ENCODE measurements at places on chromosomes 4 and X. TPM values are rescaled to one million over a fixed set of nuclear protein-coding genes. Genes with fewer than 3 reads are reported as not detected.

- H3K4me1 ChIP-seq: peaks cover 4% of the 10 kb centered on the region
- H3K27me3 ChIP-seq: no peaks in the 10 kb centered on the region
- no peak overlapping the region for H3K27ac ChIP-seq
These were observed 30.5 kb downstream of the PLAC8 start for GRCh38 chr4:83083925-83084475.

- no peaks in the 10 kb centered on the region for H3K36me3 ChIP-seq
- DNase-seq: no peak
- H3K4me1 ChIP-seq: peaks cover 38% of the 10 kb centered on the region
These were observed 13.0 kb upstream of the TMEM156 start for GRCh38 chr4:39044956-39045826.

GRCh38 chr4:174555789-174556630 is 33.7 kb upstream of the HPGD start:
- H3K4me1 ChIP-seq: no peaks in the 10 kb centered on the region
- no peaks in the 10 kb centered on the region for H3K27me3 ChIP-seq
- no peak for DNase-seq
- H3K27ac ChIP-seq: no peak overlapping the region

DNA sequence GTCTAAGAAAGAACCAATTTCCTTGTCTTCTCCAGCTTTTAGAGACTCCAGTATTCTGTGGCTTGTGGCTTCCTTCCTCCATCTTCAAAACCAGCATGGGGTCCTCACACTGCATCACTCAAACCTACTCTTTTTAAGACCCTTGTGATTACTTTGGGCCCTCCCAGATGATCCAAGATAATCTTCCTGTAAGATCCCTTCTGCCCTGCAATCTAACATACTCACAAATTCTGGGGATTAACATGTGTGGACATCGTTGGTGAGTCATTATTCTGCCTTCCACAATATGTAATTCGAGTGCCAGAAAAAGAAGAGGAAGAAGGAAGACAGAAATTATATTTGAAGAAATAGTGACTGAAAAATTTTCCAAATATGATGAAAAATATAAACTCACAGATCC is 47.9 kb downstream of the BEND4 start:
- 0 out of 2 replicates have a peak, but pooled peaks cover 2% of the 10 kb centered on the region for H3K27me3 ChIP-seq
- no peak overlapping the region for H3K4me3 ChIP-seq
- no peak overlapping the region for H3K27ac ChIP-seq
- H3K36me3 ChIP-seq: no peaks in the 10 kb centered on the region

DNA sequence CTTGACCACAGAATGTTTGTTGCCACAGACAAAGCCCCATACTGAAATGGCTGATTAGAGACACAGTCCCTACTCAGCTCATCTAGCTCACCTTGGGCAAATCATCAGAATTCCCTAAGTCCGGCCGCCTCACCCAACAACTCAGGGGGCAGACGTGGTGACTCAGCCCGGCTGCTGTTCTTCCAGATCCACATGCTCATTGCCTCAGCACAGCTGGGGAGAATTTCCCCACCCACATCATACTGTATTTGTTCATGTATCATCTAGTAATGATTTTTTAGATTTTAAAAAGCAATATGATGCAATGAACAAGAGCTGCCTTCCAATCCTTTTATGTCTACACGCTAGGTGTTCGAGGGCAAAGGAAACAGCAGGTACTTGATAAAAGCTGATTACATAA is 333.8 kb upstream of the TENM3 start:
- no peak overlapping the region for H3K27ac ChIP-seq
- H3K36me3 ChIP-seq: no peaks in the 10 kb centered on the region
- no peaks in the 10 kb centered on the region for H3K27me3 ChIP-seq
- no peak overlapping the region for H3K4me3 ChIP-seq
- no peaks in the 10 kb centered on the region for H3K4me1 ChIP-seq

DNA sequence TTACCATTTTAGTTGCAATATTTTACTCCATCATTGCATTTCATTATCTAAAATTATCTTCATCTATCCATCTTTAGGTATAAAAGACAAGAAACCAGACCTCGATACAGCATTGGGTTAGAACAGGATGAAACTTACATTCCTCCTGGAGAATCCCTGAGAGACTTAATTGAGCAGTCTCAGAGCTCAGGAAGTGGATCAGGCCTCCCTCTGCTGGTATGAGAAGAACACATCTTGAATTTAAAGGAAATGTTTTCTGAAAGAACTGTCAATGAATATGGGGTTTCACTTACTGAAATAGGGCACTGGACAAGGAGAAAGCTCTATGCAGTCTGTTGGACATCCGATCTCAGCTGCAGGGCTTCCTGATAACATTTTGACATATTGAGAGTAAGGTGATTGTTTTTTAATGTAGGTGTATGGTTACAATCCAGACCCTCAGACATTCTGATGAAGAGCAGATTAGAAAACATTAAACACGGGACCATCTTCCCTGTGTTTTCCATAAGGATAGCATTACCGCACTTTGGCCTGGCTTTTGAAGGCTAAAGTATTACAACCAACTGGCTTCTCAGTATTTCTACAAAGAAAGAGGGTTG is 367.2 kb downstream of the BMPR1B start:
- peak; percentile 7 for DNase-seq
- no peak overlapping the region for H3K27ac ChIP-seq
- H3K27me3 ChIP-seq: no peaks in the 10 kb centered on the region
- no peaks in the 10 kb centered on the region for H3K4me1 ChIP-seq

DNA sequence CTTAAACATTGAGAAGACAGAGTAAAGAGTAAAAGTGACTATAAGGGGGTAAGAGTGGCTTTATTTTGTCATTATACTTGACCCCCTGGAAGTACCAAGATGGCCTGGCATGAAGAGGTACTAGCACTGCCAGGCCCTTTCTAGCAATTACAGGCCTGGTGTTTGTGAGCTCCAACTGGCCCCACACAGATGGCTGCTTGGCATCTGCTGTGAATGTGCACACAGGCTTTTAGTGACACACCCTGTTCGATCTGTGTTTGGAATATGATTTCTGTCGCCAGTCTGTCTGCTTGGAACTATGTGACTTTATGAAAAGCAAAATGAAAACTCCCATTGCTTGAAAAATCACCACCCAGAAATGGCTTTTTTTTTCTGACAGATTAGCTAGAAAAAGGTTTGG is 123.3 kb downstream of the CLCN4 start:
- no peaks in the 10 kb centered on the region for H3K27me3 ChIP-seq
- H3K27ac ChIP-seq: no peak overlapping the region
- no peaks in the 10 kb centered on the region for H3K36me3 ChIP-seq
- H3K4me1 ChIP-seq: no peaks in the 10 kb centered on the region
- no peak for DNase-seq
- H3K4me3 ChIP-seq: no peak overlapping the region

GRCh38 chr4:13777341-13777740 is 149.8 kb upstream of the BOD1L1 start:
- no peaks in the 10 kb centered on the region for H3K36me3 ChIP-seq
- no peak for DNase-seq
- no peak overlapping the region for H3K4me3 ChIP-seq

The VCX2 gene
- not detected for total RNA-seq

The SHOX gene
- total RNA-seq: not detected

The DMD gene
- 2.2 TPM for total RNA-seq

Data from Panc1 (cell line).